ENCODE measurements at places on chromosomes 13 and 19.

GRCh38 chr13:95254339-95254738 lies 46.9 kb downstream of the ABCC4 start:
- DNase-seq, result no peak

- no peak for DNase-seq
These were observed 1.6 kb upstream of the BBC3 start for GRCh38 chr19:47232422-47233211.

DNA sequence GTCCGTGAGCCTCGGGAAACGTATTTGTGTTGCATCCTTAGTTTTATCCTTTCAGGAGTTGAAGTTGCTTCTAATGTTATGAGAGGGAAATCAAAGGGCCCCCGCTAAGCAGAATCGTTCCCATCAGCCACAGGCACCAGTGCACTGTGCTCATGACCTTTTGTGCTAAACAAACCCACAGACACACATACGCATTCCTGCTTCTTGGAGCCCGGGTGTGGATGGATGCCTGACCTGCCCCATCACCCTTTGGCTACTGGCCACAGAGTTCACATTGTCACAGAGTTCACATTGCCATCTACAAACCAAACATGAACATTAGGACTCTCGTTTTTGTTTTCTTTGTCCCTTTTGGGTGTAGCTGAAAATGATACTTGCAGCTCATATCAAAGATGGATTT lies 47.2 kb downstream of the CHST8 start:
- DNase-seq, result no peak

DNA sequence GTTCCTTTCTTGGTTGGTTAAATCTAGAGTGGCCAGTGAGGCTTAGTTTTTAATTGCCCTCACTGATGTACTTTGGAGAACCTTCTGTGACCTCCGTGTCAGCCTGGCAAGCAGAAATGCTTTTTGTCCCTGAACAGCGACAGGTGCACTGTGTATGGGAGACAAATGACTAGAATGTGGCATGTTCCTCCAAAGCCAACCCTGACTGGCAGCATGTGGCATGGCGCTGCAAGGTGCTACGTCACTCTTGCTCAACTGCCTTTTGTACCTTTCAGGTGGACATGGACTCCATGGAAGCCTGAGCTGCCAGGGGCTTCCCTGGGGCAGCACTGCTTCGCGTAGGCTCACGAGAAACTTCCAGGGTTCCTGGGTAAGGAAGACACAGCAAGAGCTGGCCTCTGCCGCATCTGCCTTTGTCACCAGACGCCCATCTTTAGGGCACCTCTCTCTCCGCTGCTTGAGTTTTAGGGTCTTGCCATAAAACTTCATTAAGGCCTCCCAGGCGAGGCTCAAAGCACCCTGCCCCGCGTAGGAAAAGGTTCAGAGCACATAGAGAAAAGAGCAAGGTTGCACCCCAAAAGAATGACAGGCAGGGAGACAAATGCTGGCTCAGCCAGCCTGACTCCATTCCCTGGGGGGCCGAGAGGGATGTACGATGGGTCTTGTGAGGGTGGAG lies 167.1 kb upstream of the SOX1 start:
- no peak for DNase-seq

DNA sequence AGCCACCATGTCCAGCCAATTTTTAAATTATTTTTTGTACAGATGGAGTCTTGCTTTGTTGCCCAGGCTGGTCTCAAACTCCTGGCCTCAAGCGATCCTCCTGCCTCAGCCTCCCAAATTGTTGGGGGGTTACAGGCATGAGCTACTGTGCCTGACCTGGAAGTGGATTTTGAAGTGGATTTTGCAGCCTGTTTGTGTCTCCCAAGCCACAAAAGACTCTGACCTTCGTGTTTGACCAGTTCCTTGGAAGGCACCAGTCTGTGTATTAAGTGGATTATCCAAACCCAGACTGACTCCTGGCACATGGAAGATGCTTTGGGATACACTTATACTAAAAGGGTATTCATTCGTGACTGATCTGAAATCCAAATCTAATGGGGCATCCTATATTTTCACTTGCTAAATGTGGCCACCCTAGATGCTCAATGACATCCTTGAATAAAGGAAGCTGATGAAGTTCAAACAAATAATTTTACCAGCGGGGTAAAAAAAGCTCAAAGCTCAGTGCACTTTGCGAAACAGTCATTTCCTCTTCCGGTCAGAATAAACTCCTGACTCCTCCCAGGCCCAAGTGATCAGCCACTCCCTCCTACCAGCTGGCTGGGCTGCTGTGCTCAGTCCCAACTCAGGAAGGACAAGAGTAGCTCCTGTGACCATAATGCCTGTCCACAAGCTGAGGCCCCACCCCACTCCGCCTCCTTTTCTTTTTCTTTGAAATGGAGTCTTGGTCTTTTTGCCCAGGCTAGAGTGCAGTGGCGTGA lies 32.6 kb upstream of the GATAD2A start:
- DNase-seq, result no peak

DNA sequence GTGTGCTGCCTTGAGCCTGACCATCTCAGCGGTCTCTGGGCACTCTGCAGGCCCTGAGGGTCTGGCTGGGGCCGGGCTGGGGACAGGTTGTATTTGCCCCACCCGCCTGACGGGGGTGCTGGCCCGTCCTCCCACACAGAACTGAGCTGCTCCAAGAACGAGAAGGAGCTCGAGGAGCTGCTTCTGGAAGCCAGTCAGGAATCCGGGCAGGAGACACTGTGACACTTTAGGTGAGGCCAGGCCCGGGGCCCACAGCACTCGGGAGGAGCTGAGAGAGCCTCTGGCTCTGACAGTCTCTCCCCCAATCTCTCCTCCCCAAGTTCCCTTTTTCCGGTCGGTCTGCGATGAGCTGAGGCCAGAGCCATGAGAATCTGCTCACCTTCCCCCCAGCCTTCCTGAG lies 14.5 kb downstream of the NKPD1 start:
- no peak for DNase-seq

- no peak for DNase-seq
These were observed 174.5 kb downstream of the TBC1D4 start for GRCh38 chr13:75307370-75307949.

DNA sequence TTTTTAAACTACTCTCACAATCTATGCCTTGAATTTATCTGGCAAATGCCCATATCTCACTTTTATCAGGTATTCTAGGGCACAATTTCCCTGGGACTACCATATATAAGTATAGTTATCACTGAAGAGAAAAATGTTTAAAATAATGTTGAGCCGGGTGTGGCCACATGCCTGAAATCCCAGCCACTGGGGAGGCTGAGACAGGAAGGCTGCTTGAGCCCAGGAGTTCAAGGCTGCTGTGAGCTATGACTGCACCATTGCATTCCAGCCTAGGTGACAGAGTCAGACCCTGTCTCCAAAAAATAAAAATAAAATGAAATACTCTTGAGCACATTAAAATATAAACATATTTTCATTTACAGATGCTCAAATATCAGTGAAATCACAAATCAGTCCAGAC lies 4.1 kb downstream of the KATNAL1 start:
- DNase-seq, result no peak

DNA sequence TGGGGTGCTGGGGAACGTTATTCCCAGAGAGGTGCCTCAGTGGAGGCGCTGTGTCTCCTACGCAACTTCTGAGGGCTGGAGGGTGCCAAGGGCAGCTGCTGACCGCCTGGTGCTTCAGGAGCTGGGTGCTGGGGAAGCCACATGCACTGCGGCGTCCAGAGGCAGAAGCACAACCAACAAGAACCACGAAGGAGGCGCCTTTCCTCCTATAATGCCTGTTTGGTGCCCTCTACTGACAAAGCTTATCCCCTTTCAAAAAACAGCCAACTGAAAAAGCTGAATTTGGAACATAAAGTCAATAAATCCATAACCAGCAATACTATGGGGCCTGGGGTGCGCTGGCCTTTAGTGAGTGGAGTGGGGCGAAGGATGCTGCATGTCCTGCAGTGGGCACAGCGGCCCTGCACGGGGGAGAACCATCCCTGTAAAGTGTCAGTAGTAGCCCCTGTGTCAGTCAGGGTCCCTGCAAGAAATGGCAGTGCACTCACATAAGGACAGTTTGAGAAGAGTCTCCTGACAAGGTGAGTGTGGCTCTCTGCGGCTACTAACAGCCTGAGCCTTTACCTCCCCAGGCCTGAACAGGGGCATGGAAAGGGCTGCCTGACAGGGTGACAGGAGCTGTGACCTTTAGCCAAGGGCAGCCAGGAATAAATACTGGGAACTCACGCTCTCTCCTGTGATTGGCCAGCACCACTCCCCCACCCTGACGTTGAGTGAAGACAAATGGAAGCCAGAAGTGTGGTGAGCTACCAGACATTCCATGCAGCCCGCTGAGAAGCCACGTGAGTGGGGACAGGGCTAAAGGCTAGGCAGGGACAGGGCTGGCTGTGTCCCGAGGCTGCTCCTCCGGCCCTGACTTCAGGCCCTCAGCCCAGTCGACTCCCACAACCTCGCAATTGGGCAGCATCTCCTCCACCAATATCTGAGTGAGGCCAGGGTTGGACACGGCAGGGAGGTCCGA lies 4.5 kb upstream of the B3GNT8 start:
- DNase-seq, result no peak

GRCh38 chr19:35609851-35610353 lies 2.6 kb upstream of the HAUS5 start:
- DNase-seq, result no peak

DNA sequence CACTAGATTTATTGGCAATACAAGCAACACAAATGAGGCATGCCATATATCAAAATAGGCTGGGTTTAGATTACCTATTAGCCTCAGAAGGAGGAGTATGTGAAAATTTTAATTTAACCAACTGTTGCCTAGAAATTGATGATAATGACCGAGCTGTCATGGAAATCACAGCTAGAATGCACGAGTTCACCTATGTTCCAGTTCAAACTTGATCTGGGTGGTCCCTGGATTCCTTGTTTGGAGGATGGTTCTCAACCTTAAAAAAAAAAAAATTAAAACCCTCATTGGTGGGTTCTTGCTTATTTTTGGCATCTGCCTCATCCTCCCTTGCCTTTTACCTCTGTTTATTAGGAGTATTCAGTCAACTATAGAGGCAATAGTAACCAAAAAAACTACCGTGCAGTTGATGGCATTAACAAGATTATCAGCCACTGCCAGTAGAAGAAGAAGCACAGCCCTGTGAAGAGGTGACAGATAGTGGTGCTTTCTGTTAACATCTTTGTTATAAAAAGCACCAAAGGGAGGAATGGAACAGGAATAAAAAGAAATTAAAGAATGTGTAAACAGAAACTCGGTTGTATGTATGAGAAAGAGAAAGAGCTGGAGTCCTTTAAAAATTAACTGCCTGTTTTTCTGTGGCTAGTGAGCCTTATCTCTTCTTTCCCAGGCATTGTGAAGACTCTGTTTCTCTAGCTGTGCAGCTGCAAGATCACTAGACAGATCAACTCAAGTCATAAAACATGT lies 106.4 kb downstream of the ZNF429 start:
- DNase-seq, result peak; percentile 41

DNA sequence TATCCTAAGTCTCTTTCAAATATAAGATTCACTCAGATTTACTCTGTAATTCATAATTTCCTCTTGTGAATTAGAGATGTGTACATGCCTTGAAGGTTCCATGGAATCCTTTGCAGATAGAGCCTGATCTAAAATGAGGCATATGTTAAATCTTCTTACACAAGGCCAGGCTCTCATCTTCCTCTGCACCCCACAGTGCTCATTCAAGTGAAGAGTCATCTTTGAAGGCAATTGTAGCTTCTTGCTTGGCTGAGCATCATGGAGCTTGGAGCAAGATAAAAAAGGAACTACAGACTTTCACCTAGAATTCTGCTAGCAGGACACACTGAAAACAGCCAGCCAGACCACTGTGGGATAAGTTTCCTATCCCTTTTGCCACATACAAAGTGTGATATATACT lies 566.4 kb downstream of the PCDH9 start:
- DNase-seq, result no peak

DNA sequence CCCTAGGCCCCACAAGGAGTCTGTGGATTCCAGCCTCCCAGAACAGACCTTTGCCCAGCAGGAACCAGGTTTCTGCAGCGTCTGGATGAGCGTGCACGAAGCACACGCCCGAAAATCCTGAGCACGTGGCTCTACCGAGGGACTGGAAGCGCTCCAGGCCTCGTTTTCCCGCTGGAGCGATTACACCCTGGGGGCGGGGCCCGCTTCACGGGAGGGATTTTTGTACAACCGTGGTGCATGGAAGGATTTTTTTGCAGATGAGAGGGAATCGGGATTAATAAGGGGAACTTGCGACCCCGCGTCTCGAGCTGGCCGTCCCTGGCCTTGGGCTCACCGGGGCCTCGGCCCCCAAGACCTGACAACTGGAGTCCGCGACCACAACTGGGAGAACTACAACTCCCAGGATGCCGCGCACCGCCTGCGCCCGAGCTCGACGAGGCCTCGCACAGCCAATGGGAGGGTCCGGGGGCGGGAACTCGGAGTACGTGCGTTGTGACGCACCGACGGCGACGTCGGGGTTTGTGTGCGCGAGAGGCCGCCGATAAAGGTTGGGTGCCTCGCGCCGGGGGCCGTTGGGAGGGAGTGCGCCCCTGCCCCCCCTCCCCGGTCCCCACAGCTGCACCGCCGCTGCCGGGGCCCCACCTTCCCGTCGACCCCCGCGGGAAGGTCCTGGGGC lies at the start of gene ZNF628:
TSS of gene ZNF628 (plus strand) at position 518 of the 676 bp plus-strand sequence. CDS start 3,294 bp downstream, outside the sequence.
- DNase-seq, result peak; percentile 100

DNA sequence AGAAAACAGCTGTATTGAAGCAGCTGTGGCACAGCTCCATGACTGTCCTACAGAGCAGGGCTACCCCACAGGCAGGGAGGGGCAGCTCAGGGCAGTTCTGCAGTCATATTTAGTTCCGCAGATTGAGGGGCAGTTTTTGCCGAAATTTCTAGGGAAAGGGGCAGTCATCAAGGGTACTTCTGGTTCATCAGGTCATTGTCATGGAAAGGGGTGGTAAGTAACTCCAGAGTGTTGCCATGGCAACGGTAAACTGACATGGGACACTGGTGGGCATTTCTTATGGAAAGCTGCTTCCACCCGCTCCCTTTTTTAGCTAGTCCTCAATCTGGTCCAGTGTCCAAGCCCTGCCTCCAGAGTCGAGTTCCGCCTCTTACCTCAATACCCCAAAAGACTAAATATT lies 702.8 kb downstream of the LIG4 start:
- no peak for DNase-seq

DNA sequence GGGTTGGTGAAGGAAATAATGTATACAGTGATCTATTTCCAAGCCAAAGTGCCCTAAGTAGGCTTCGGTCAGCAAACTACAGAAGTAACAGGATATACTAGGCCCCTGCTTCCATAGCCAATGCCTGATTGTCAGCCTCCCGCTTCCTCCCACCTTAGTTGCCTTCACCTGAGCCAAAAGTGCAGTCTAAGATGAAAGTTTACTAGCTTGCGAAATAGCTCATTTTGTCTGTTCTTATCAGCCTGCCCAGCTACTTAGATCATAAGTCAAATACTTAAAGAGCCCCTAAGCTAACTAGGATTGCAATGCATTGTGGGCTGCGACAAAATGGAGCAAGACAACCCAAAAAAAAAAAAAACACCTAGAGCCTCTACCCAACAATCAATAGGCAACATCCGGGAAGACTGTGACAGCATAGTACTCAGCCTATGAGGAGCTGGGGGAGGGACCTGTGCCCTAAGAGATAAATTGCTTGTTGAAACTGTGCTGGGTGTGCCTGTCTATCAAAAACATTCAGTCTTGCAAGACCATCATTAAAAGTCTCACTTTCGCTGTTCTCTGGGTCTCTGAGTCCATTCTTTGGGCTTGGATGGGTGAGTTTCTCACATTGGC lies 454.7 kb upstream of the TSHZ3 start:
- DNase-seq, result no peak

GRCh38 chr19:1837625-1838105 lies 10.6 kb downstream of the REXO1 start:
- no peak for DNase-seq

Measured in kidney (tissue), 22 donors.